Vagina (tissue), 2 donors: ENCODE measurements at places on chromosomes 5 and 9.

DNA sequence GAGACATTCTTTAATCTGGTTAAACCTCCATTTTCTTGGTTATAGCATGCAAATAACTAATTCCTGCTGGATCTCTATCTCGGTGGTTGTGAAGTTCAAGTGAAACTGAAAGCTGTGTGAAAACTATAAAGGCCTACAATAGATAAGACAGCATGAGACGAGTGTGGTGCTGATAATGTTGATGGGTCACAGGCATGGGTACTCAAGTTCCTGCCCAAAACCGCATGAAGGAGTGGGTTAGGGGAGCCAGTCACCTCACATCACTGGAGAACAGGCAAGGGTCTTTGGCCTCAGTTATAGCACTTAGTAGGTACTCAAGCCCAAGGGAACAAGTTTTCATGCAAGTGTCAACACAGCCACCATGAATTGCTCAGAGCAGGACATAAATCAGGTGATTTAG, 16.7 kb downstream of the HMHB1 start:
- no peak for DNase-seq

DNA sequence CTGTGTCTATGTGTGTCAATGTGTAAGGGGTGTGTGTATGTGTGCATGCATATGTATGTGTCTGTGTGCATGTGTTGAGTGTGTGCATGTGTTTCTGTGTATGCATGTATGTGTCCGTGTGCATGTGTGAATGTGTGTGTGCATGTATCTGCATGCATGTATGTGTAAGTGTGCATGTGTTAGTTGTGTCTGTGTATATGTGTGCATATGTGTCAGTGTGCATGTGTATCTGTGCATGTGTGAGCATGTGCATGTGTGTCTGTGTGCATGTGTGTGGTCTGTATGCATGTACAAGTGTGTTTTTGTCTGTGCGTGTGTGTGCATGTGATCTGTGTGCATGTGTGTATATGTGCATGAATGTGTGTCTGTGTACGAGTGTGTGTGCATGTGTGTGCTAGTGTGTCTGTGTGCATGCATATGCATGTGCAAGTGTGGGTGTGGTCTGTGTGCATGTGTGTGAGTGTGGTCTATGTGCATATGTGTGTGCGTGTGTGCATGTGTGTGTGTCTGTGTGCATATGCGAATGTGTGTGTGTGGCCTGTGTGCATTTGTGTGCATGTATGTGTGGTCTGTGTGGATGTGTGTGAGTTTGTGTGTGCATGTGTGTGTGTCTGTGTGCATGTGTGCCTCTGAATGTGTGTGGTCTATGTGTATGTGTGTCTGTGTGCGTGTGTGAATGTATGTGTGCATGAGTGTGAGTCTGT, 9.6 kb downstream of the FAM163B start:
- no peak for DNase-seq

DNA sequence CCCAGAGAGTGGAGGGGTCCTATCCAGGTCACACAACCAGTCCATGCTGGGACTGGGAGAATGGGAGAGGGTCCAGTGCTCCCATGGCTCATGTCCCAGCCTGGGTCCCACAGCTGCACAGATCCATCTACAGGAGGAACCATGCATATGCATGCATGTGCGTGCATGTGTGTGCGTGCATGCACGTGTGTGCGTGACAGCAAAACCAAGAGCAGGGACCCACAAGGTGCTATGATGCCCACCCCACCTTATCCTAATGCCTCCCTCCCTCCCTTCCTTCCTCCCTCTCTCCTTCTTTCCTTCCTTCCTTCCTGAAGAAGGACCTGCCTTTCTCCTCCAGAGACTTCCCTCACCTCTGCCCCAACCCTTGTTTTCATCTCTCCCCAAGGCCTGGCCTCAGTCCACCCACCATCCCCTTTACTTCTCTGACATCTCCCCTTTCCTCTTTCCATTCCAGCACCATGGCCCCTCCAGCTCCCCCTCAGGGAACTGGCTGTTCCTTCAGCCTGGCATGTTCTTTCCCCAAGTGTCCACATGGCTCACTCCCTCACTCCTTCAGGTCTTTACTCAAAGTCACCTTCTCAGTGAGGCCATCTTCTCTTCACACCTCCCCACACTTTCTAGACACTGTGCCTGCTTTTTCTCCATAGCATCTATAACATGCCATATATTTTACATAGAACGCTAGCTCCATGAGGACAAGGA, 21.8 kb downstream of the AQP7 start:
- no peak for DNase-seq

DNA sequence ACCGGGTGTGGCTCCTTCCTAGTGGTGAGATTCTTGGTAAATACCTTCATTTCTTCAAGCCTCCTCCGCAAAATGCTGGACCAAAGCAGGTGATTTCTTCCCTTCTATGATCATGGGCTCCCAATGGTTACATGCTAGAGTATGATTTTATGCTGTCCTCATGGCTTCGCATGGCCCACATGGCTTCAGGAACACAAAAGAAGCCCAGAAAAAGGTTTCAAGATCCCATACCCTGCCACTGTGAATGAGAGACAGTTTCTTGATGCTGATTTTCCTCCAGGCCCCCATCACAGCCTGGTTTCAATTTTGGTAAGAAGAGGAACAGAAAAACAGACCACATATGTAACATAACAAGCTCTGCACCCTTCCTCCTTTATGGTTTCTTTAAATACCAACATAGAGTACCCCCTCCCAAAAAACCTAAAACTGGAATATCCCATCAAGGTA, 2.4 kb upstream of the RXFP3 start:
- no peak for DNase-seq

DNA sequence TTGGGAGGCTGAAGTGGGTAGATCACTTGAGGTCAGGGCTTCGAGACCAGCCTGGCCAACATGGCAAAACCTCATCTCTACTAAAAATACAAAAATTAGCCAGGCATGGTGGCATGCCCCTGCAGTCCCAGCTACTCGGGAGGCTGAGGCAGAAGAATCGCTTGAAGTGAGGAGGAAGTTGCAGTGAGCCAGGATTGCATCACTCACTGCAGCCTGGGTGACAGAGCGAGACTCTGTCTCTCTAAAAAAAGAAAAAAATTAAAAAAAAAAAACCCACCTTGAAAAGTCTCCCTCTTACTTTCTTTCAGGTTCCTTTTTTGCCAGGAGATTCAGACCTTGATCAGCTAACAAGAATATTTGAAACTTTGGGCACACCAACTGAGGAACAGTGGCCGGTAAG, 34.2 kb downstream of the CDK7 start:
- DNase-seq, result no peak
